ENCODE measurements at places on chromosomes 3 and 15. TPM values are rescaled to one million over a fixed set of nuclear protein-coding genes. Genes with fewer than 3 reads are reported as not detected.

DNA sequence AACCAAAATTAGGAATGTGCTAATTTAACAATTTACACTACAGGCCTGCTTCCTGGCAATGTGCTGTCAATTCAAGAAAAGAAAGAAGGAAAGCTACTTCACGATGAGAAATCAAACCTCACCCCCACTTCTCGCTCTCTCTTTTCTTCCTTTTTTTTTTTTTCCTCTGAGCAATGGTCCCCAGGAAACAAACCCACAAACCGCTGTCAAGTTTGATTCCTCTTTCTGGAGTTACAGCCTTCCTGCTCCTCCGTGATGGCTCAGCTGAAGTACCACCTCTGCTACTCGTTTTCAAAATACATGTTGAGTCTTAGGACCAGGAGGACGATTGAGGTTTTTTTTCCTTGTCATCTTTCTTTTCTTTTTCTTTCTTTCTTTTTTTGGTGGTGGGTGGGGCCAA, 3.4 kb upstream of the TRIM71 start:
- no peaks in the 10 kb centered on the region for H3K36me3 ChIP-seq
- H3K27me3 ChIP-seq: peaks cover 49% of the 10 kb centered on the region
- peaks cover 3% of the 10 kb centered on the region for H3K4me1 ChIP-seq
- no peak for DNase-seq
- no peak overlapping the region for H3K4me3 ChIP-seq
- H3K27ac ChIP-seq: no peak overlapping the region

DNA sequence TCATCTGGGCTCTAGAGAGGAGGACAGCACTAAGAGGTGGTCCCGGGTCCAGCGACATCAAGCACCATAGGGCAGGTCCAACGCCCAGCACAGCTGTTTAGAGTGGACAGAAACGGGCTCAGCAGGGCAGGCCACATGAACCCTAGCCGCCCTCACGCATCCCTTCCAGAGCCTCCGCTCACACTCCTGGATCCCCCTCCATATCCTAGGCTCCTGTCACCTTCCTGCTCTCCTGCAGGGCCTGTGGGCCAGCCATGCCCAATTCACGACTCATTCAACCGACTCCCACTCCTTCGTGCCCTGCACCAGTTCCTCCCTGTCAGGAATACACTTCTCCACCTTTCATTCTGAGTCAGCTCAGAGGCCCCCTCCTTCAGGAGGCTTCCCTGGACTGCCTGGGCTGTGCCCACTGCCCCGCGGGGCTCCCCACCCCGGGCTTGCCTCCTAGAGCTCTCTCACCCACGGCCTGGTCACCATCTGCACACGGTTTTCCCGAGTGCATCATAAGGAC, 90.2 kb downstream of the LINGO1 start:
- no peak overlapping the region for H3K4me3 ChIP-seq
- H3K27ac ChIP-seq: no peak overlapping the region
- peak; percentile 53 for DNase-seq
- no peaks in the 10 kb centered on the region for H3K36me3 ChIP-seq
- H3K27me3 ChIP-seq: peaks cover 2% of the 10 kb centered on the region

- H3K36me3 ChIP-seq: no peaks in the 10 kb centered on the region
- H3K4me1 ChIP-seq: peaks cover 13% of the 10 kb centered on the region
- peak; percentile 20 for DNase-seq
- H3K27me3 ChIP-seq: peaks cover 29% of the 10 kb centered on the region
- H3K27ac ChIP-seq: no peak overlapping the region
Measured at GRCh38 chr15:70153921-70154717, 56.4 kb upstream of the TLE3 start.

DNA sequence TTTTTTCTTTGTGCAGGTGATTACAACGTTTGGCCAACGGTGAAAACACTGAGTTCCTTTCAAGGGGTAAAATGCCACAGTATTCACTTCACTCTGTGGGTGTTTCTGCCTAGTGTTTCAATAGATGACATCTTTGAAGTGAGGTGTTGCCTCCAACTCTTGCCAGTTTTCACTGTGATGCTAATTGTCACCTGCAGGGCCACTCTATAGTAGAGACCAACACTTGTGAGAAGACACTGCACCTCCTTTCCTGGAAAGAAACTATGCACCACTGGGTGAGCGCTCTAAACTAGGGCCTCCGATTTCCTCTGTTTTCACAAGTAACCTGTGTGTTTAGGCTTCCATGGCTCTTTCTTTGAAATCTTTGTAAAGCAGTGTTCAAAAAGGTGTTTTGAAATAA, 98.3 kb downstream of the THRB start:
- no peaks in the 10 kb centered on the region for H3K36me3 ChIP-seq
- H3K27me3 ChIP-seq: no peaks in the 10 kb centered on the region
- no peak overlapping the region for H3K27ac ChIP-seq
- no peak overlapping the region for H3K4me3 ChIP-seq
- H3K4me1 ChIP-seq: no peaks in the 10 kb centered on the region
- no peak for DNase-seq

DNA sequence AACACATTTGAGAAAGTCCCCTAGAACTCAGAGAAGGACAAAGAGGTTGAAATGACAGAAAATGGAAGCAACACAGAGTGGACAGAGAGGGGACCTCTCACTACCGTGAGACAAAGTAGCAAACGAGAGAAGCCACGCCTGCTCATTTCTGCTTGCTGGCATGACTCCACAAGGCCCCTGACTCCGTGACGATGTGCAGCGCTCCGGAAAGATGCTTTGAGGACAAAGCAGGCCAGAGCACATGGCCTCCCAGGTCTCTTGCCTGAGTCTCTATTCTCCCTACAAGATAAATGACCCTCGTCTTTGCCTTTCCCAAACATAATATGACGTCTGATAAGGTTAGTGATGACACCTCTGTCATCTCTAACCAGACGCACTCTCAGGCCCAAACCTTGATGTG, 63.8 kb upstream of the CTSH start:
- peaks cover 11% of the 10 kb centered on the region for H3K4me1 ChIP-seq
- H3K36me3 ChIP-seq: no peaks in the 10 kb centered on the region
- peaks cover 14% of the 10 kb centered on the region for H3K27me3 ChIP-seq
- H3K4me3 ChIP-seq: no peak overlapping the region

- H3K27me3 ChIP-seq: peaks cover 10% of the 10 kb centered on the region
- no peak overlapping the region for H3K4me3 ChIP-seq
- H3K36me3 ChIP-seq: no peaks in the 10 kb centered on the region
- H3K4me1 ChIP-seq: no peaks in the 10 kb centered on the region
Measured at GRCh38 chr3:12246497-12247163, 42.2 kb upstream of the PPARG start.

The CHRM5 gene
- total RNA-seq: under 0.01 TPM

- H3K27ac ChIP-seq: no peak overlapping the region
- H3K36me3 ChIP-seq: no peaks in the 10 kb centered on the region
- peaks cover 2% of the 10 kb centered on the region for H3K27me3 ChIP-seq
- no peak for DNase-seq
Measured at GRCh38 chr3:8627201-8627940, 17.2 kb downstream of the SSUH2 start.
